ENCODE measurements at places on chromosomes 12 and 14.

DNA sequence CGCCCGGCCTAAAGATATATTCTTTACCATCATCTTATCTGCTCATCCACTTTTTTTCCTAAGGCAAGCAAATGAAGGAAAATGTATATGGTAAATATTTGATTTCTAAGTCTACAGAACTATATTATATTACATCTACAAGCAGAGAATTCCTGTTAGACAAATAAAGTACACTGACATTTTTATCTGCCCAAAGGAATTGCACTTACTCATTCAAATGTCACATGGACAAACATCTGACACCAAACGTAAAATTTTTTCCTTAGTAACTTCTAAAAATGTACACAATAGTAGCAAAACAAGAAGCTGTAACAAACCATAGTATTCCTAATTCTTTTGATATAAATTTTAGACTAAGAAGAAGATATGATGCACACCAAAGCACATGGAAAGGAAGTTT, 51.0 kb downstream of the SPPL3 start:
- no peak for DNase-seq

- no peak for DNase-seq
These were observed 31.7 kb upstream of the MMP19 start for GRCh38 chr12:55874443-55874842.

DNA sequence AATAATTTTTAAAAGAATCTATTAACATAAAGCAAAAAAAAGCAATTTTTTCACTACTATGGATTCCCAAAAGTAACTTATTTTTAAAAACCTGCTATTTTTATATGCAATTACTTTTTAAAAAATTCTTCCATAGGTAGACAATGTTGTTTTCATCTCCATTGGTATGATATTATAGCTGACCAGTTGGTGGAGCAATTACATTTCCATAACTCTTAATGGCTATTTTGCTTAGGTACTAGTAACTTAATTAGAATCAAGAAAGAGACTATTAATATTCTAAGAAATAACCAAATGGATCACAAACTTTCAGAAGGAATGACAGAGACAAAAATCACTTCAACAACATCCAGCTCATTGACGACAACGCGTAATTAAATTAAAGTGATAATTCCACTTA, 64.7 kb upstream of the PTCSC3 start:
- DNase-seq = no peak

DNA sequence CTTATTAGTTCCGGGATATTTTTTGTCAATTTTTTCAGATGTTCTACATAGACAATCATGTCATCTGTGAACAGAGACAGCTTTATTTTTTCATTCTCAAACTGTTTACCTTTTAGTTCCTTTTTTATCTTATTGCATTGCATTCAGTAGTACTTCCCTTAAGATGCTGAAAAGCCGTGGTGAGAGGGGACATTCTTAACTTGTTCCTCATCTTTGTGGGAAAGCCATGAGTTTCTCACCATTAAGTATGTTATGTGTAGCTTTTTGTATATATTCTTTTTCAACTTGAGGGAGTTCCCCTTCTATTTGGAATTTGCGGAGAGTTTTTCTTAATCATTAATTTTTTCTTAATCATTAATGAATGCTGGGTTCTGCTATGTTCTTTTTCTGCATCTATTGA, 1727.1 kb upstream of the SEL1L start:
- DNase-seq = no peak

DNA sequence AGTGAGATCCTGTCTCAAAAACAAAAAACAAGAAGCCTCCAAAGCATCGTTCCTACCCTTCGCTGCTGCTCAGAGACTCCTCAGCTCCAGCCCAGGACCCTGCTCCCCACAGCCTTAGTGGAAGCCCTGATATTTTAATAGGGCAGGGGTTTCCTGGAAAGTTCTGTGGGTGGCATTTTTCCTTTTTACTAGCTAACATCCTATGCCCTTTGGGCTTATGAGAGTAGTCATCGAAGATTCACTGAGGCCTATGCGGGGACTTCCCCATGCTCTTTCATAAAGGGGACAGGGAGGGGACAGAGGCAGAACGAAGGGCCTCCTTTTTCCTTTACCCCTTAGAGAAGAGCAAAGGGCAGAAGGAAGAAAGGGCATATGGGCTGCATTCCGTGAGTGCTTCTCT, 8.3 kb downstream of the LAG3 start:
- no peak for DNase-seq

- DNase-seq = no peak
These were observed 10.6 kb upstream of the SFSWAP start for GRCh38 chr12:131700271-131700670.

DNA sequence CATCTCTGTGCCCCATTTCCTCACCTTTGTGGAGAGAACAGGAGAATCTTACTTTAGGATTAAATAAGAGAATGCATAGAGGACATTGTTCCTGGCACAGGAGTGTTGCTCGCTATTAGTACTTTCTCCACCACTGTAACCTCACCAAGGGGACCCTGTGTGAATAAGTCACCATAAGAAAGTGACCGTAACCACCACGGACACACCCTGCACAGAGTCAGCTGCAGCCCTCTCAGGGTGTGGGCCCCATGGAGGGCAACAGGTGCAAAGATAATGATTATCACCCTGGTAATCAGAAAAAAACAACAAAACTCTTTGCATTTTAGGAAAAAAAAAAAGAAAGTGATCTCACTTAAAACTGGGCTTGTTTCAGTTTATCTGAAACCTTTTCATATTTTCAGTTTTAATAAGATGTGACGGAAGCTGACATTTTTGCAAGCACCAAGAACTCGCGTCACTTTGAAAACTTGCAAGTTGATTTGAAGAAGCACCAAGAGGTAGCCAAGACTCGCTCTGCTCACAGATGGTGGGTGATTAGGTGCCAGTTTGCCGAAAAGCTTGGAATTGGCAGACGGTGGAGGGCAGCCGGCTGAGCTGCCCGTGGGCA, 87.0 kb upstream of the VRK1 start:
- DNase-seq = no peak

DNA sequence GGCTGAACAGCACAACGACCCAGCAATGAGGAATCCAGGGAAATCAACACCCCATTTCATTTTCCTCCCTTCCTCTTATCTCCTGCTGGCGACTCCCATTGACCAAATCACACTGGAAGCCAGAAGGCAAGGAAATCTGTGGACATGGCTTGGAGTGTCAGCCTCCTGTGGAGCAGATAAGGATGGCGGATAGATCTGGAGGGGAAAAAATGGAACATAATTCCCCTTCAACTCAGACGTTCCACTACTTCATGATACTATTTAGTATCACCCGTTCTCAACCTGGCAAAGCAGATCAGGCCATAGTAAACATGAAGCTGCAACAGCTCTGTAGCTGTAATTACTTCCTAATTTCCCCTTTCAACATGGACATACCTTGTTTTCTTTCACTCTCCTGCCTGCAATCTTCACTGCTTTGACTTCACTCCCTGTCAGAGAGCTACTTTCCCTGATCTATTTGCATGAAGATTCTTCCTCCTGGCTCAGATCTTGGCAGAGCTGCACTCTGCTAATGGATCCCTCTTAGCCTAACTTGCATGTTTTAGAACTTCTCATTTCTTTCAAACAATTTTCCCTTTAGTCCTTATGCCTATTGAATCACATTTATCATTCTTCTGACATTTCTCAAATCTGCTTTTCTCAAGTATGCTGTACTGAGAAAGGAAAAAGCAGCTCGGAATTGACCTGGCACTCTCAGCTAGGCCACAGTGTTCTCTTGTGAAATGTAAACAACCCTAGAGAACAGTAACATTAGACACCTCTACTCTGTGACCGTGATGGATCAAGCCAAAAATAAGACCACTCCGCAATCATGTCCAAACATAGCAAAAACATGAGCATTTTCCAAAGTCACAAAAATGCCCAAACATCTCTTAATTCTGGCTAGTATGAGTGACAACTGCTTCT, 135.1 kb downstream of the ETNK1 start:
- DNase-seq = no peak

DNA sequence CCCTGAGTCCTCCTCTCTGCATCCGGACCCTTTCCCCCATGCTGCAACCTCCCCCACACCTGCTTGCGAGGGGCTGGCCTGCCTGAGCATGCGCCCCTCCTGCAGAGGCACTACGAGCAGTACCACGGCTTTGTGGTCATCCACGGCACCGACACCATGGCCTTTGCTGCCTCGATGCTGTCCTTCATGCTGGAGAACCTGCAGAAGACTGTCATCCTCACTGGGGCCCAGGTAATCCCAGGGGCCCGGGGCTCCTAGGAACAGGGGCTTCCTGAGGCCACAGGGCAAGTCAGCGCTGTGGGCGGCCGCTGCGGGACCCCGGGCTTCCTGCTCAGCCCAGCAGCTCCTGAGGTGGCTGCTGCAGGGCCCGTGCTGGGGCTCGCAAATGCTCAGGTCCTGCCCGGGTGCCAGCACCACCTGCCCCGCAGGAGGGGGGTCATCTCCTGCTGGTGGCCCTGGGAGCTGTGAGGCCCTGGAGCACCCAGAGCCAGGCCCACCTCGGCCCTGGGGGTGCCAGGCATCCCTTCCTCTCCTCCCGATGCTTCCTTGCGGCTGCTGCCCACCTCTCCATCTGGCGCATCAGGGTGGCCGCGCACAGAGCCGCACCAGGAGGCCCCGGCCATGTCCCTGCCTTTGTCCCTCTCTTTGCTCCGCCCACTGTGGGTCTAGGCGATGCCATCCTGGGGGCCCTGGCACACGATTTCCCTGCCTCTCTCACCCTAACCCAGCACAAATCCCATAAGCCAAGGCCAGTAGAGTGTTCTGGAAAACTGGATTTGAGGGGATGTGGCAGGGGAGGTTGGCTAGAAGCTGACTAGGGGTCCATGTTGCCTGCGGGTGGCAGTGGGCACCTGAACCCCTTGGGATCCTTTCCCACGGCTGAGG, 10.2 kb downstream of the ASPG start:
- no peak for DNase-seq

DNA sequence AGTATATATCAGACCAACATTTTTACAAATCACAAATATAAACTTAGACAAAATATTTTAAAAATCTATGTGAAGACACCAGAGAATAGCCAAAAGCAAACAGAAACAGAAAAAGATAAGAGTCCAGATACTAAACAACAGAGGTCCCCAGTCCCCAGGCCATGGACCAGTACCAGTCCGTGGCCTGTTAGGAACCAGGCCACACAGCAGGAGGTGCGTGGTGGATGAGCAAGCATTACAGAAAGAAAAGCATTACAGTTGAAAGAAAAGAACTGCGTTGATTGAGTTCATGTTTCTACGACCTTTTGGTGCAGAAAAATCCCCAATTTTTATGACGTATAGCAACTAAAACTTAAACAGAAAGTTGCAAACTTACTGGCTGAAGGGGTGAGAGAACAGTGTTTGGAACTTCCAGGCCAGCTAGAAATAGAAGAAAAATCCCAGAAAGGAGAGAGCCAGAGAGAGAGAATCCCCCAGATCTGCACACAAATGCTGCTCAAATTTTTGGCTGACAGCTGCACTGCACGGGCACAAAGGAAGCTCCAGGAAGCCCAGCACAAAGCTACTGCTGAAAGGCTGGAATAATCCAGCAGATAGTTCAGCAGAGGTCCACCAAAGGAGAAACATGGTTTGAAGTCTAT, 159.6 kb upstream of the C14orf180 start:
- no peak for DNase-seq

- no peak for DNase-seq
These were observed 158.5 kb upstream of the PLEKHG7 start for GRCh38 chr12:92544322-92544721.

DNA sequence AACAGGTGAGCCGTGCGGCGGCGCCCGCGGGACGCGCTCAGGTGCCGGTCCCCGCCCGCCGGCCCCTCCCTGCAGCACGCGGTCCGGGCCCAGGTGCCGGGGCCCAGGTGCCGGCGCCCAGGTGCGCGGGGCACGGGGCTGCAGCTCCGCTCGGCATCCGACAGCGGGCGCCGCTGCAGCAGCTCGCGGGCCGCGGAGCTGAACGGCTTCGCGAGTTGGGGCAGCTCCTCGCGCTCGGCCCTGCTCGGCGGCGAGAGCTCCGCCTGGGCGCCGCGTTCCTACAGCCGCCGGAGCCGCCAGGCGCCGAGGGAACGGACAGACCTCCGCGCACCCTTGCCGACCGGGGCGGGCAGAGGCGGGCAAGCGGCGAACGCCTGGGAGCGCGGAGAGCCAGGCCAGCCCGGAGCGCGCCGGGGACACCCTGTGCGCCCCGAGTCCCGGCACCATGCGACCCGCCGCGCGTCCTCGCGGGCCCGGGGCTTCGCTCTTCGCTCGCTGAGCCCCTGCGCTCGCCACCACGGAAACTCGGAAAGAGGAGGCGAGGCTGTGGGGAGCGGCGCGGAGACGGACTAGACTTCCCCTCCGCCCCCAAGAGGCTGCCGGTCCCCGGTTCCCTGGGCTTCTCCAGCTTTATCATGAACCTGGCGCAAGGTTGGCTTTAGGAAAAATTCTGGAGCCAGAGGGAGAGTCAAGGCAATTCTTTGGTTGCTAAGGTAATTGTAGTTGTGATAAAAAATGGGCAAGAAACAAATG, at the start of gene RGS6:
Gene RGS6, plus strand, starts transcription at position 201 of the 753 bp plus-strand sequence.
- peak; percentile 54 for DNase-seq
